ELR (cell line): ENCODE measurements at places on chromosomes 7 and 10.
A peak's percentile ranks its signal among the peaks of the same experiment; 100 is the strongest.

DNA sequence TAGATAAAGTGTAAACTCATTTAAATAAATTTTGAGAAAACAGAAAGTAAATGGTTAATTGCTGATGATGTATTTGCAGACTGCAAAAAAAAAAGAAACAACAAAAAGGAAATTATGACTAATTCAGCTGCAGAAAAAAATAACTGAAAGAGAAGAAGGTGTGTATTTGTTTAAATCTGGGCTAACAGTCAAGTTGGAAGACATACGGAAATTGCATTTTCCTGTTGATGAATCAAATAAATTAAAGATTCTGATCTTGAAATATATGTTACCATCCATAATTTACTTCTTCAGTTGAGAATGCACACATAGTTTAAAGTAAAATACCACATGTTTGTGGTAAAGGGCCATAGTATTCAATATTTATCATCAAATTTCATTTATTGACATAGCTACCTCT lies 19.3 kb upstream of the ING3 start:
- peak; percentile 20 for DNase-seq

DNA sequence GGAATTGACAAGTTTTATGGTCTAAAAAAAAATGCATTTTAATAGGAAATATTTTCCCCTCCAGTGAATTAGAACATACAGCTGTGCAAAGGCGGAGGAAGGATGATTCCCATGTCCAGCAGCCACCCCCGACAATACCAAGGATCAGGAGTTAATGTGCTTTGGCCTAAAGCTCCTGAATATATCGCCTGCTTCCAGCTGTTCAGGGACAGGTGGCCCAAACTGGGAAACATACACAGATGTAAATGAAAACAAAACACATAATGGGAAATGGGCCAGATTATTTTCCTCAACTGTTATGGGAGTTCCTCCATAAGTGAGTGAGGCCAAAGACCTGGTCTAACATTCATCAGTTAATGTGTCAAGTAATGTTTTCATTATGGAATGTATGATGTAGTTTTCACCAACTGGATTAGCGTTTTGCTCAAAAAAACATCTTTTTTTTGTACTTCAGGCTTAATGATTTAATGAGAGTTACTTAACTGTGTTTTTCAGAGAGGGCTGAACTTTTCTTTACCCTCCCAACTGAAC lies 55.1 kb upstream of the LAMB1 start:
- DNase-seq, result no peak

DNA sequence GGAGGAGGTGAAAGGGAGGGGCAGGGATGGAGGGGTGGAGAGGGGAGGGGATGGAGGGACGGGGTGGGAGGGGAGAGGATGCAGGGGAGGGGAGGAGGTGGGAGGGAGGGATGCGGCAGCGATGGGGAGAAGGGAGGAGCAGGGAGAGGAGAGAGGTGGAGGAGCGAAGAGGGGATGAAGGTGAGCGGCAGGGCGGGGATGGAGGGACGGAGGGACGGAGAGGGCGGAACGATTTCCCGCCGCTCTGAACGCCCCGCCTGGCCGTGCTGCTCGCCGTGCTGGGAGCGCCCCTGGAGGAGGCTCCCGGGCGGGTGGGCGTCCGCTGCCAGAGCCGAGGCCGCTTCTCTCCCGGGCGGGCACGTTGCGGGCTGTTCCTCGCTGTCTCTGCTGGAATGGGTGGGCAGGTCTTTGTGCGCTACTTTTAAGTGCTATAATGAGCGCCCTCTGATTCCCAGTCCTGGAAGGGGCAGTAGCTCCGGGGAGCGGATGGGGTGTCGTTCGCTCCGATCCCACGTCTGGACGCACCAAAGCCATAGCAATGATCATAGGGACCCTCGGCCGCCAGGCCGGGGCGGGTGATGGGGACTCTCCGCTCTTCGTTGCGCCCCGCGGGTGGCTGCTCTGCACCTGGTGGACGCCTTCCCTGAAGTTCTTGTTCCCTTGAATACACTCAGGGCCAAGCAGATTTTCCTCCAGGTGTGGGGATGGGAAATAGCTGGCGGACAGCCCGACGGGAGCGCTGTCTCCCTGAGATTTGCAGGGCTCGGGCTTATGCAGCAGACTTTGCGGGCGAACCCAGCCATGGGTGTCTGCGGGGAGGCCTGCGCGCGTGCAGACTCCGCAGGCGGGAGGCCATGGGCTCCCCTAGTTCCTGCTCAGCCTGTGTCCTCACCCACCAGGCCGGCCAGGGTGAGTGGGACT lies 81.1 kb upstream of the CPXM2 start:
- DNase-seq, result no peak

- peak; percentile 35 for DNase-seq
Observed at GRCh38 chr7:142481548-142481947, 223.7 kb upstream of the PRSS58 start.

DNA sequence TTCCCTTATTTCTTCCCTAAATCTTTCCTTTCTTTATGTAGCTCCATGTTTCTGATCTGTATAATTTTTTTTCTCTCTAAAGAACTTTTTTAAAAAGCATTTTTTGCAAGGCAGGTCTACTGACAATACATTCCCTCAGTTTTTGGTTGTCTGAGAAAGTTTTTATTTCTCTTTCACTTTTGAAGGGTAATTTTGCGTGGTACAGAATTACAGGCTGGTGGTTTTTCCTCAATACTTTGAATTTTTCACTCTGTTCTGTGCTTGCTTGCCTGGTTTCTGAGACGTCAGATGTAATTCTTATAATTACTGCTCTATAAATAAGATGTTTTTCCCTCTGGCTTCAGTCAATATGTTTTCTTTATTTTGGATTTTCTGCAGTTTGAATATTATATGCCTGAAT lies 205.4 kb upstream of the VSTM2A start:
- DNase-seq, result no peak

DNA sequence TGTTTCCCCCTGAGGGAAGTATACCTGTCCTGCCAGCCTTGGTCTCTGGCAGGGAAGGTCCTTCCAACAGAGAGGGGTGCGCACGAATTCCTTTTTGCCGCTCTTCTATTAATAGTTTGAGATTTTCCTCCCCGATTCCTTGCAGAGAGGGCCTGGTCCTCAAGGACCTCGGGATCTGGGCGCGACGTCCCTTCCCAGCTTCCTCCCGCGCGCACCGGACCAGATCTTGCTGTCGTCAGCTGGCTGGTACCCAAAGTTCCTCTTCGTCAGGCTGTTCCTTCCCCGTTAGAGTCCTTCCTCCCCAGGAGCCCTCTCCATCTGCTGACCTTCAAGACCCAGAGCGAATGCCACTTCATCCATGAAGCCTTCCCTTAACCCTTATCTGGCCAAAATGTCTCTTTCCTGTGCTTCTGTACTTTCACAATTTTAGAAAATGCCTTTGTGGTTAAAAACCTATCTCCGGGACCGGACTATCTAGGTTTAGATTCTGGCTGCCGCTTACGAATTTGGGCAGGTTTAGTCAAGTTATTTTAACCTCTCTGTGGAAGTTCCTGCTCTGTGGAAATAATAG lies 851 bp upstream of the GOT1 start:
- peak; percentile 67 for DNase-seq

DNA sequence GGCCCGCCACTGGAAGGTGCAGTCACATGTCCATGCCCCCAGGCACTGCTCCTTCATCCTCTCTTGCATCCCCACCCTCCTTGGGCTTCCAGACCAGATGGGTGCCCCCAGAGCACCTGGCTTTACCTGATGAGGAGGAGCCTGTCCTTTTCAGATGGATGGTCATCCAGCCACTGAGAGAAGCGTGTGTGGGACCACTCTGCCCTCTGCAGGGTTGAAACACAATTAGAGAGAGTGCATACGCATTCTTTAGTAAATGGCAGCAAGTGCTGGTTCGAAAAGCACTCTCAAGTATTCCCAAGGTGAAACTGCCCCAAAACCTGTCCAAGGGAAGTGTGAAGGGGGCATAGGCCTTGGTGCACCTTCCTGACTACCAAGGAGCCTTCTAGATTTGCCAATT lies 41.6 kb downstream of the HBP1 start:
- no peak for DNase-seq
